ENCODE measurements at places on chromosomes 1 and 21.

DNA sequence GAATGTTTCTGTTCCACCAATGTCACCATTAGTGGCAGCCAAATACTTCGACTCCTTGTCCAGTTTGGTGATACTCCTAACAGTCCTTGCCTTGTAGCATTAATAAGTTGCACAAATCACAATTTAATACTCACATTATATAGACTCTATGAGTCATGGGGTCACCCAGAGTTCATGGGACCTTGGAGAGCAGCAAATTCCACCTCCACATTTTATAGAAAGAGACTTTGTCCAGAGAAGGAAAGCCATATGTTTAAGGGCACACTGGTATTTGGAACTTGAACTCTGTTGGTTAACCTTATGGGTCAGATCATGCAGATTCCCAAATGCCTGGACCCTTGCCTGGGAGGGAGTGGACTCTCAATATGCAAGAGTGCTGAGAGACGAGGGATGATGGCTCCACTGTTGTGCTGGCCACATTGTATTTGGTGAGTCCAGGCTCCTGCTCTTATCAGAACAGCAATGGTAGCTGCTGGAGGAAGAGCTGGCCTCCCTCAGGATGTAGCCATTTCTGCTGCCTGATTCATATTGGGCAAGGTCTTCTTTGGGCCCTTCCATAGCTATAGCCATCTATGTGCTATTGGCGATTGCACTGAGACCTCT, 30.6 kb downstream of the DNAJC6 start:
- DNase-seq, result no peak

GRCh38 chr1:224879162-224879803, 50.2 kb upstream of the DNAH14 start:
- DNase-seq, result no peak

- no peak for DNase-seq
Measured at GRCh38 chr1:69148731-69149130, 419.0 kb upstream of the LRRC7 start.

GRCh38 chr1:72284348-72285073, 2.2 kb upstream of the NEGR1 start:
- peak; percentile 64 for DNase-seq

- no peak for DNase-seq
Measured at GRCh38 chr1:183288583-183288982, 102.5 kb downstream of the LAMC2 start.

DNA sequence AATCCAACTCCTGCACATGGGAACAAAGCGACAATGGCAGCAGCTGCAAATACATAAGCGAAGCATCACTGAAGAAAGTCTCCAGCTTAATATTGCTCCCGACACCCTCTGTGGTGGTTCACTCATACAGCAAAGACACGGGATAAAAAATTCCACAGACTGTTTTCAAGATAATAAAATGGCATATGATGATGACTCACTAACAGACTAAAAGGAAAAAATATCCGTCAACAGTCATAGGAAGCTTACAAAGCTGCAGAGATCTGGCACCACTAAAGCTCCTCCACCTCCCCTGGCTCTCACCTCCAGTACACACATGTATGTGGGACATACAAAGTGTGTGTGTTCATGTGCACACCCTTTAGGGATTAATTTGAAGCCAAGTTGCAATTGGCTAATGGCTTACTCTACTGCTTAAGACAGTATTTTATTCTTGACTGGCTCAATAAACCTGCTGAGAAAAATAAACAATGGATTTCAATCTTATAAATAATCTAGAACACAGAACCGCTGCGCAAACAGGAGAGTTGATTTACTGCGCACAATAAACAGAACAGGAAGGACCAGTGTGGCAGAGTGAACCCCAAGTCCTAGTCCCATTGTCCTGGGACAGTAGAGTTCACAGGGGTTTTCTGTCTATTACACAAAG, 94.4 kb downstream of the SLC45A1 start:
- DNase-seq, result no peak

- DNase-seq, result no peak
Measured at GRCh38 chr1:68438310-68438709, 11.4 kb downstream of the RPE65 start.

GRCh38 chr1:64581135-64581842, 111.4 kb downstream of the CACHD1 start:
- DNase-seq, result no peak

DNA sequence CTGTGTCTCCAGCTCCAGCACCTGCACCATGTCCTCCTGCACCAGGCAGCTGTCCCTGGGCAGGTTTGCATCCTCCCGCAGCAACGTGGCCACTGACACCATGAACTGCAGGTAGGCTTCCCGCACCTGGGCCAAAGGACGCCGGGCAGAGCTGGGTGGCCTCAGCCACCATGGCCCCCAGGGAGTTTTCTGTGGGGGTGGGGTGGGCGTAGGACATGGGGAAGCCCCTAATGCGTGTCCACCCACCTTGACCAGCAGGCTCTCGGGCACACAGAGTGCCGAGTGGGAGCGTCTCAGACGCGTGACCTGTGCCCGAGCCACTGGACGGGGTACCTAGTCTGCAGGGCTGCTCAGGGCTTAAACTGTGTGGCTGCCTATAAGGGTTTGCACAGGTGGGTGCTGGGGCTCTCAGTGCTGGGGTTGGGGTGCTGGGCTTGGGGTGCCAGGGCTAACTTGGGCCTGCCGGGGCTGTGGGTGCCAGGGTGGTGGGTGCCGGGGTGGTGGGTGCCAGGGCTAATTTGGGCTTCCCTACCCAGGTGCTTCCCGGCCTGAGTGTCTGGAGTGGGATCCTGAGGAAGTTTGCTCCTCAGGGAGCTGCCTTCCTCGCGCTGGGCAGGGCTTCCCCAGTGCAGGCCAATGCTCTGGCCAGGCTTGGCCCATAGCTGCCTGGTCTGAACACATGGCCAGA, 17.7 kb downstream of the PRXL2B start:
- DNase-seq, result no peak
